ENCODE measurements at places on chromosomes 3 and 15.
A peak's percentile ranks its signal among the peaks of the same experiment; 100 is the strongest.

DNA sequence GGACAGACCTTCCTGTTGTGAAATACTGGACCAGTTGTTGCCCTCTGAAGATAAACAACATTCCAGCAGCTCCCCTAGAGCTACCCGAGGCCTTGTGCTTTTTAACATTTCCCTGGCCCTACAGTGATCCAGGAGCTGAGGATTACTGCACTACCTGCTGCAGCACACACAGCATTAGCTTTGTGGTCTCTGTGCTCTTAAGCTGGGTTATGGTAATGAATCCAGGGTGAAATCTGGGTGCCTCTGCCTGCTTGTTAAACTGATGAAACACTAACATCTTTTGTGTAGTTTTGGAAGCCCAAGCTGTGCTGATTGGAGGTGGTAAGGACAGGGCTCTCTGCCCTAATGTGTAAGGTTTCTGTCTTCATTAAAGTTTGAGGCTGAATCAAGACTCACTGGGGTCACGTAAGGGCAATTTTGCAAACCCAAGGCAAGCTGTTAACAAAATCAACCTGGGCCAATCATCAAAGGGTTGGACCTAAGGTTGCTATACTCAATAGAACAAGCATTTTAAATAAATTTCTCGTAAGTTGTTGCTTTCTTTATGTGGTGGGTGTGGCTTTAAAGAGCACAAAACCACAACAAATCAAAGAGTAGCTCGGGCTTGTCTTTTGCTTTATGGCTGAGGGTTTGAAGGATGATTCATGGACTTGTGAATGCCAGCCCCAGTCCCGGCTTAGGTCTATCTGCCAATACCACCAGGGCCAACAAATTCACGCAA is 183.9 kb downstream of the TPRG1 start:
- DNase-seq, result no peak

- no peak for DNase-seq
Measured at GRCh38 chr15:29159771-29160455, 109.7 kb downstream of the NSMCE3 start.

DNA sequence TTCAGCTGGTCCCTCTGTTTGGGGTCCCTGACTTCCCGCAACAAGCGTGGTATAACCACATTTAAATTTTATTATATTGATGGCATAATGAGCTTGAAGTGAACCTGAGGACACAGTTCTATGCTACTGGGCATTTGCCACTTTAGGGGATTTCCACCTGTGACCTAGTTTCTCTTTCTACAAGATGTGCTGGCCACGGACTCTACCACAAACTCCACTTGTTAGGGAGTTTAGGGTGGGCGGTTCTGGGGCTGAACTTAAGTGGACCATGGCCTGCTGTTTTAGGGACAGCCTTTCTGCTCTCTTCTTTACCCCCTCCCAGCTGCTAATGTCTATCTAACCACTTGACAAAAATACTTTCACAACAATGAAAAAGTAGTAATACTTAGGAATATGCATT is 1199.1 kb downstream of the SI start:
- no peak for DNase-seq

- peak; percentile 58 for DNase-seq
Measured at GRCh38 chr3:183085634-183086390, 13.5 kb downstream of the MCCC1 start.

DNA sequence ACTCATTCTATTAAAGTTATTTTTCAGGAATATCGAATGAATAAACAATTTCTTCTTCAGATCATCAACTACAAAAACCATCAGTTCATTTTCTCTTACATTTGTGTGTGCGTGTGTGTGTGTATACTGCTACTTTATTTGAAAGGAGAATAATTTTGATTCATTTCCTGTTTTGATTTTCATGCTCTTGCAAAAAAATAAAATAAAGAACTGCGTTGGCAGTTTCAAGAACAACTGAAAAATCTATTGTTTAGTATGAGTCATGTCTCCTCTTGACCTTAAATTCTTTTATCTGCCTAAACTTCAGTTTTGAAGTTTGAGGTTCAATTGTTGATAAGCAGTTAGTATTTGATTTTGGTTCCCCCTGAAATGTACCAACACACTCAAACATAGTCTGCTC is 540.8 kb downstream of the FGF12 start:
- DNase-seq, result no peak

- DNase-seq, result peak; percentile 2
Measured at GRCh38 chr3:13715167-13715954, 164.5 kb downstream of the WNT7A start.

GRCh38 chr15:39230205-39230907 is 350.5 kb upstream of the THBS1 start:
- no peak for DNase-seq

GRCh38 chr3:139811331-139811730 is 123.7 kb upstream of the CLSTN2 start:
- no peak for DNase-seq

GRCh38 chr15:48507416-48508065 is 138.0 kb downstream of the FBN1 start:
- DNase-seq, result peak; percentile 14

DNA sequence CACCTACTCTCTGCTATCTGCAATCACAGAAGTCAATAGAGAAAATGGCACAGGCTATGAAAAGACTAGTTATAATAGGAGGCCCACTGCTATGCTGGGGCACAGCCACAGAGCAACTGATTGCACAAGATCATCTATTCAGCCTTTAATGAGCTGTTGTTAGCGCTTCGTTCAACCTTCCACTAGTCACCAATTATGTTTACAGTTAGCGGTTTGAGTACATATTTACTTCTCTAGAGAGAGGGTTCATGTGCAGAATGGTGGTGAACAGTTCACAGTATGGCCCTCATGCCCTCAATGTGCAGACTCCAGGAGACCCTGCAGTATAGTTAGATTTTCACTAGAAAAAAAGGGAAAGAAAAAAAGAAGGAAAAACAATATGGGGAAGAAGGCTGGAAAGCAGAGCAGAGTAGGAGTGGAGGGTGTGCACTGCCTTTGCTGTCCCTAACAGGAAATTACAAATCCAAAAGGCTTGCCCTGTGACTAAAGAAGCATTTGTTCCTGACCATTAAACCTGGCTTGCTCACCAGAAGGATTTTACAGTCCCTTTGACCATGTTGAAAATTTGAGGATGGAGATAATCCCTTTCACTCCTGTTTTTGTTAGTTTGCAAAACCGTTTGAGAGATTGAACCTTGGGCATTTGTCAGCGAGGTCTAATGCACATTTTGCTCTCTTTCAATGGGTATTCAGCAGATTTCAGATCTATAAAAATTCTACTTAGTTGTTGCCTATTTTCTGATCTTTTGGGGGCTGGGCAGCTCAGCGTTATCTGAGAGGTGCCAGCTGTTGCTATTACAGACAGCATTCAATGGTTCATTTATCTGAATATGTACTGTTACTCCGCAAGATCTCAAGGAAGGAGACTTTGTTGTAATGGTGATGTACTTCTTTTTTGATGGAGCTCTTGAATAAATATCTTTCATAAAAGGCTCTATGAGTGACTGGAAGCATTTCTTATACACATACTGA is 296.1 kb downstream of the LSAMP start:
- no peak for DNase-seq

DNA sequence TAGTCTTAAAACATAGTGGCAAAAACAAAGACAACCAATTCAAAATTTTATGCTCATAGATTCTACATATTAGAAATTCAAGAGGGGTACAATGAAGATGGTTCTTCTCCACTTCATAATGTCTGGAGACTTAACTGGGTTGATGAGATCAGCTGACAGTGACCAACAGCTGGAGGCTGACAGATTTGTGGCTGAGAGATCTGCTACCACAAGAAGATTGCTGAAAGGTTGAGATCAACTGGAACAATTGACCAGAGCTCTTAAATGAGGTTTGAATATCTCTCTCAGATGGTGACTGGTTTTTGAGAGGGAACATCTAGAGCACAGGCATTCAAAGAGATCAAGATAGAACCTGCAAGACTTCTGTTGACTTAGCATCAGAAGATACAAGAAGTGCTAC is 254.1 kb upstream of the ARPP21 start:
- no peak for DNase-seq

DNA sequence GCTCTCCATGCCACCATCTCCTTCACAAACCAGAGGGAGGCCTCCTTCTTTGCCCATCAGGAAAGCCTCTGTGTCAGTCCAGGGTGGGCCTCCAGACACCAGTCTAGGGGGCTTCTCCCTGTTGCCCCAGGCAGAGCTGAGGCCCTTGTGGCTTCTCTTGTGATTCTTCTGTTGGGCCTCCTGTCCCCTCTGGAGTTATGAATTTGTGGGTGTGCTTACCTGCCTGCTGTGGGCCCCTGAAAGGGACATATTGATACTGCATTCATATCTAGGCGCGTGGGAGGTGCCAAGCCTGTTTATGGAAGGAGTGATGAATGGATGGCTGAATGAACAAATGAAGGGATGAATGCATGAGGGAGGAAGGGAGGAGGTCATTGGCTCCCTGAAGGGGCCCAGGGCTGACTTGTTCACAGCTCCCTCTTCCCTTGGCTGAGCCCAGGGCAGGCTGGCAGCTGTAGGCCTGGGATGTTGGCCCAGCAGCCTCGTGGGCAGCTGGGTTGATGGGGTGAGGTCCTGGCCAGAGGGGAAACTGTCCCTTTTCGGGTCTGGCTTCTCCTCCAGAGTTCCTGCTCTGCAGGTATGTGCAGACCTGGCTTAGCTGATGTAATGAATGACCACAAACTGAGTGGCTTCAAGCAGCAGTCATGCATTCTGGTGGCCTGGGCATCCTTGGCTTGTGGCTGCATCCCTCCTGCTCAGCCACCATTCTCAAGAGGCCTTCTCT is 195.4 kb downstream of the GOLGA6L6 start:
- DNase-seq, result peak; percentile 5

- no peak for DNase-seq
Measured at GRCh38 chr15:101124731-101125451, 127.0 kb downstream of the CHSY1 start.

GRCh38 chr3:141108039-141108438 is 56.9 kb downstream of the SPSB4 start:
- DNase-seq, result peak; percentile 32

DNA sequence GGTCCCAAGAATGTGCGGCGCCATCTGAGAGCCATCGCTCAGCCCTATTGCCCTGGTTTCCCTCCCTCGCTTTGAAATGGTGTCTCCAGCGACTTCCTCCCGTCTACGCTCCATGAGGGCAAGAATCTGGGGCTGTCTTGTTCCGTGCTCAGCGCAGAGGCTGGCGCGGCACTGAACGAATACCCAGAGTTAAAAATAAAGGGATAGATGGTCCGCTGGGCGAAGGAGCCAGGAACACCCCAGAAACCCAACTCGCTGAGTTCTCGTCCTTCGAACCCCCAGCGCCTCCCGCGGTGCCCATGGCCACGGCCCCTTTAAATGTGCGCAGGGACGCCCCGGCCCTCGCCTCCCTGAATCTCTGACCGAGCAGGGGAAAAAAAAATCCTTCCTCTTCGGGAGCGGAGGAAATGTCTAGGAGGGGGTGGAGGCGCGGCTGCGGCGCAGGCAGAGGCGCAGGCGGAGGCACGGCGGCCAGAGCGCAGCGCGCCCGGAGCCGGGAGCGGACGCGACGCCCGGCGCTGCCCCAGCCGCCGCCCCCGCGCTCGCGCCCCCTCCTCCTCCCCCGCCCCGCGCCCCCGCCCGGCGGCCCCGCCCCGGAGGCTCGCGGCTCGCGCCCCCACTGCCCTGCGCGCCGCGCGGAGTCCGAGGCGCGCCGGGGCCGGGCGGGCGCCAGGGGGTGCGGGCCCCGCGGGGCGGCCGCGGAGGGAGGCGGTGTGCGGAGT is 8.5 kb upstream of the FGD5 start:
- no peak for DNase-seq

DNA sequence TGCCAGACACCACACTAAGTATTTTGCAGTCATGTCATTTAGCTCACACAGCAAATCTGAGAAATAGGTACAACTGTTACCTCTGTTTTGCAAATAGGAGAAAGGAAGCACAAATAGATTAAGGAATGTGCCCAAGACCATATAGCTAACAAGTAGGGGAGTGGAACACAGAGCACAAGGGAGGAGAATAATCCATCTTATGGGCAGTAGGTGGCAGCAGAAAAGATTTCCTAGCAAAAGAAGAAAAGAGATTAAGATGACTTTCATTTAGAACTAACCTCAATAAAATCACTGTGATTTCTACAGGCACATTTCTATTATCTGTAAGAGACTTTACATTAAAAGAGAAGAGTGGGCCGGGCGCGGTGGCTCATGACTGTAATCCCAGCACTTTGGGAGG is 49.1 kb downstream of the NR1I2 start:
- no peak for DNase-seq

Data from body of pancreas (tissue), 4 donors.